AML-193 (cell line): ENCODE measurements at places on chromosomes 13 and 19.
A peak's percentile ranks its signal among the peaks of the same experiment; 100 is the strongest.

DNA sequence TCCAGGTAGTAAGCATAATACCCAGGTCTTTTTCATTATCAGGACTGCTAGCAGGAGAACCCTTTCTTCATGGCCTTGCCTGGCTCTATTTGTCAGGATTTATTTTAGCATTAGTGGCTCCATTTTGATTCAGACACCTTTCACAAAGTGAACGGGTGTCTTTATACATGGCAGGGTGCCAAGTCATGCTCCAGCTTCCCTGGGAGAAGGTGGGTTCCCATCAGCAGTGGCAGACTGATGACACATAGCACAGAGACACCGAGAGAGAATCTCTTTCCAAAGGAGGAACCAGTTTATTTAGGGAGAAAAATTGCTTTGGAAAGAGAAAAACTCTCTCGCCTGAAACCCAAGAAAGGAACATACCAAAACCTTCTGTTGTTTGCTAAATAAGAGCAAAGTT is 135.3 kb upstream of the TMTC4 start:
- DNase-seq, result no peak

GRCh38 chr13:35567406-35567980 is 91.0 kb upstream of the MAB21L1 start:
- DNase-seq, result no peak

DNA sequence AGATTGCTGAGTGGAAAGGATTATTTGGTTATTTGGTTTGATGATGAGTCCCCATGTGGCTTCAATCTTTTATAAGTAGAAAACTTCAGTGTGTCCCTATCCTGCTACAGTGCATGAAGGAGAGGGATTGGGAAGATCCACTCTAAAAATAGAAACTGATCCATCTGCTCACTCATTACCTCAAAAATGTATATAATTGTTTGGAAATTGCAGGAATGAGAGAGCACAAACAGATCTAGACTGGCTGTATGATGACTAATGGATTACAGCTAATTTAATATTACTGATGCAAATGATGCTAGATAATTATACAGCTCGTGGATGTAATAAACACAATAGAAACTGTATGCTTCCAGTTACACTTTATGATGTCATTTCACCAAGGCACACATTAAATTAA is 625.3 kb upstream of the PRR20A start:
- no peak for DNase-seq

DNA sequence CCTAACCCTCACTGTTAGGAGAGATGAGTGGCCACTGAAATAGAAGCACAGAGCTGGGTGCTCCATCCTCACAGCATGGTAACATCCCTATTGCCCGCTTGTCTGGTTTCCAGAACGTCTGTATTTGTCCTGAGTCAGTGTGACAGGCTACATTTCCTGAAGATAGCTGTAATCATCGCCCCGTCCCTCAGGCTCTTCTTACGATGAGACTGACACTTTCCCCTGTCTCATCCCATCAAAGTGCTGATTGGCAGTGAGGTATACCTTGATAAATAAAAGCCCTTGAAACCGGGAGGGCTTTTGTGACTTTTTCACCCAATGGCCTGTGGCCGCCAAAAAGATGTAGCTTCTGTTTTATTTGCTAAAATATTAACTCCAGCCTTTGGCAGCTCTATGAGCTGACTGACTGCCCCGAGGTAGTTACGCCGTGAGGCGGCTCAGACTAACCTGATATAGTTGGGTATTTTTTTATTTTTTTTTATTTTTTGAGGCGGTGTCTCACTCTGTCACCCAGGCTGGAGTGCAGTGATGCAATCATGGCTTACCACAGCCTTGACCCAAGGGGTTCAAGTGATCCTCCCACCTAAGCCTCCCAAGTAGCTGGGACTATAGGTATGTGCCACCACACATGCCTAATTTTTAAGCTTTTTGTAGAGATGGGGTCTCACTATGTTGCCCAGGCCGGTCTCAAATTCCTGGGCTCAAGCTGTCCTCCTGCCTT is 5.7 kb upstream of the LRRC4B start:
- DNase-seq, result no peak

DNA sequence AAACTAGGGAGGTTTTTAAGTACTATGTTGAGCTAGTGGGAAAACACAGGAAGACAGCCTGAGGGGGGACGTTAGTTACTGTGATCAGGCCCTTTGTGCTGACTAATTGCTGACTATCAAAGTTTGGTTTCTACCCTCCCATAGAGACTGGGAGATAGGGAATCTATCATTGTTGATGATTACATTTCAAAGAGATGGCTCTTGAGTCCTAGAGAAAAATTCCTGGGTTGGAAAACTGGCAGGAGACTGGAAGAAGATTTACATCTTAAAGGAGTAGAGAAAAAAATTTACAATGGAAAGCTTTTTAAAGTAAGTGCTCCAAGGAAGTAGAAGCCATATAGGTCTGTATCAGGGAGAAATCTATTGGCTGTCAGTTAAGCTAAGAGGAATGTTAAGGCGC is 522.0 kb upstream of the KLHL1 start:
- no peak for DNase-seq

DNA sequence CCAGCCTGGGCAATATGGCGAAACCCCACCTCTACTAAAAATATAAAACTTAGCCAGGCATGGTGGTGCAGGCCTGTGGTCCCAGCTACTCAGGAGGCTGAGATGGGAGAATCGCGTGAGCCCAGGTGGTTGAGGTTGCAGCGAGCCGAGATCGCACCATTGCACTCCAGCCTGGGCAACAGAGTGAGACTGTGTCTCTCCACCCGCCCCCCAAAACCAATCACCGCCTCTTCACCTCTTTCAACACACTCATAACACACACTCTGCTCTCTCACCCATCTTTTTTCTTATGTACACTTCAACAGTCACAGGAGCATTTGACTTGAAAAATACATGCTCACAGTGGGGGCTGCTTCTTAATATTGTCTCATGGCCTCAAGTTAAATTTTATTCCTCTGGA is 76.8 kb downstream of the ESD start:
- no peak for DNase-seq

DNA sequence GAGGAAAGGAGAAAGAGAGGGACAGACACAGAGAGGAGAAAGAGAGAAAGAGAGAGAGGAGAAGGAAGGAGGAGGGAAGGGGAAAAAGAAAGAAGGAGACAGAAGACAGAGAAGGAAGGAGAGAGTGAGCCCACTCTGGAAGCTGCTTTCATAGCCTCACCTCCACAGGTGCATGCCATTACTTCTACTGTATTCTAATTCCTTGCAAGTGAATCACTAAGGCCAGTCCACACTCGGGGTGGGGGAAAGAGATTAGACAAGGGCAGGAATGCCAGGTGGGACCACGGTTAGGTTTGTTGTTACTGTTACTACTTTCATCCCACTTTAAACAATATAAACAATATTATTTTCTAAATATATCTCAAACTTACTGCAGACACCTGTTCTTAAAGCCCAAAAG is 684.5 kb upstream of the ARGLU1 start:
- no peak for DNase-seq

GRCh38 chr13:30318026-30318425 is 10.7 kb upstream of the KATNAL1 start:
- DNase-seq, result no peak

- no peak for DNase-seq
Measured at GRCh38 chr13:79497064-79497463, 16.1 kb downstream of the NDFIP2 start.

- DNase-seq, result no peak
Measured at GRCh38 chr13:113637262-113638160, 20.5 kb downstream of the ATP4B start.

DNA sequence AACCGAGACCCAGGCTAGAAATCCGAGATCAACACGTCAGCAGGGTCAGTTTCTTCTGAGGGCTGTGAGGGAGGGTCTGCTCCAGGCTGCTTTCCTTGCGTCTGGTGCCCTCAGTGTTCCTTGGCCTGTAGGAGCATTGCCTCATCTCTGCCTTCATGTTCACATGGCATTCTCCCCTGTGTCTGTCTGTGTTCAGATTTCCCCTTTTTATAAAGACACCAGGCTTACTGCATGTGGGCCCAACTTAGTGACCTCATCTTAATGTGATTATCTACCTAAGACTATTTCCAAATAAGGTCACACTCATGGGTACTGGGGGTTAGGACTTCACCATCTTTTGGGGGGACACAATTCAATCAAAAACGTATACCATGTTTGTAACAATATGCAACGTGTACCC is 57.2 kb upstream of the C1QTNF9 start:
- no peak for DNase-seq

GRCh38 chr19:53047379-53047778 is 2.8 kb downstream of the ERVV-2 start:
- DNase-seq, result no peak

GRCh38 chr13:39095500-39095899 is 57.2 kb downstream of the NHLRC3 start:
- no peak for DNase-seq

DNA sequence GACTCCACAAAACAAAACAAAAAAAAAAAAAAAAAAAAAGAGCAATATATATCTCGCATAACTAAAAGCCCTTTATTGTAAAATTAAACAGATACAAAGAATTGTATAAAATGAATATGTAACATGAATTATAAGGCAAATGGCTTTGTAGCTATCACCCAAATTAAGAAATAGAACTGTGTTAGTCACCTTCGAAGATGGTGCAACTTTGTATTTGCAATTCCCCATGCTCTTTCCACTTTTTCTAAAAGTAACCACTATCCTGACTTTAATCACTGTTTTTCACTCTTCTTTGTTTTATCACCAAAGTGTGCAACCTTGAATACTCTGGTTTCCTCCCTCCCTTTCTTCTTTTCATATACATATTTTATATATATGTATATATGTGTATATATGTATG is 57.1 kb upstream of the HTR2A start:
- no peak for DNase-seq

GRCh38 chr13:83839146-83839545 is 43.1 kb downstream of the SLITRK1 start:
- DNase-seq, result no peak

DNA sequence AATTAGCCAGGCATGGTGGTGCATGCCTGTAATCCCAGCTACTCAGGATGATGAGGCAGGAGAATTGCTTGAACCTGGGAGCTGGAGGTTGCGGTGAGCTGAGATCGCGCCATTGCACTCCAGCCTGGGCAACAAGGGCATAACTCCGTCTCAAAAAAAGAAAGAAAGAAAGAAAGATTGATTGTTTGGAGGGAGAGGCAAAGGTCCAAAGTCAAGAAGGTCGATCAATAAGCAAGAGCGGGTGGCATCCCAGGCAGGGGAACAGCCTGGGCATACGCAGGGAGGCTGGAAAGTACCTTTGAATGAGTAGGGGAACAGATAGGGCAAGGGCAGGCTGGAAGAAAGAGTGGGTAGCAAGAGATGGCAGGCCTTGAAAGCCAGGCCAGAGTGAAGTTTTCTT is 11.9 kb upstream of the APOC4 start:
- no peak for DNase-seq

- peak; percentile 41 for DNase-seq
Measured at GRCh38 chr19:48152551-48152950, 17.6 kb downstream of the LIG1 start.

DNA sequence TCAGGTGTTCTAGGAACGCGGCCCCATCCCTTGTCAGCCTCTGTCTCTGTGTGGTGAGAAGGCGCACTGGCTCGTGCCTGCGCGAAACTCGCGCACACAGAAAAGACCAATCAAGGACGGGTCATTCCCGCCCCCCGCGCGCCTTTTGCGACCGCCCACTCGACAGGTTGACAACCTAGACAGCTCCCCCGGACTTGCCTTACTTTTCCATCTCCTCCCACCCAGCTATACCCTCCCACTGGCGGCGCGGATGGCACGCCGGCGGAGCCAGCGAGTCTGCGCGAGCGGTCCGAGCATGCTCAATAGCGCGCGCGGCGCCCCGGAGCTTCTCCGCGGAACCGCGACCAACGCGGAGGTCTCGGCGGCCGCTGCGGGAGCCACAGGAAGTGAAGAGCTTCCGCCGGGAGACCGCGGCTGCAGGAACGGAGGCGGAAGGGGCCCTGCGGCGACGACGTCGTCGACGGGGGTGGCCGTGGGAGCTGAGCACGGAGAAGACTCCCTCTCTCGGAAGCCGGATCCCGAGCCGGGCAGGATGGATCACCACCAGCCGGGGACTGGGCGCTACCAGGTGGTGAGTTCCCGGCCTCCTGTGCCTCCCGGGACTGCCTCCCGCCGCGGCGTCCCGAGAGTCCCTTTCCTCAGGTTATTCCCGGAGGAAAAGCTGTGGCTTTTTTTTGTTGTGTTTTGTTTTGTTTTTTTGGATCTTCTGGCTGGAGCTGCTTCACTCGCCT is at the start of gene NDFIP2:
NDFIP2 (plus strand) TSS at position 202 of the 731 bp plus-strand sequence; CDS start at position 251, 49 bp downstream.
- DNase-seq, result no peak

DNA sequence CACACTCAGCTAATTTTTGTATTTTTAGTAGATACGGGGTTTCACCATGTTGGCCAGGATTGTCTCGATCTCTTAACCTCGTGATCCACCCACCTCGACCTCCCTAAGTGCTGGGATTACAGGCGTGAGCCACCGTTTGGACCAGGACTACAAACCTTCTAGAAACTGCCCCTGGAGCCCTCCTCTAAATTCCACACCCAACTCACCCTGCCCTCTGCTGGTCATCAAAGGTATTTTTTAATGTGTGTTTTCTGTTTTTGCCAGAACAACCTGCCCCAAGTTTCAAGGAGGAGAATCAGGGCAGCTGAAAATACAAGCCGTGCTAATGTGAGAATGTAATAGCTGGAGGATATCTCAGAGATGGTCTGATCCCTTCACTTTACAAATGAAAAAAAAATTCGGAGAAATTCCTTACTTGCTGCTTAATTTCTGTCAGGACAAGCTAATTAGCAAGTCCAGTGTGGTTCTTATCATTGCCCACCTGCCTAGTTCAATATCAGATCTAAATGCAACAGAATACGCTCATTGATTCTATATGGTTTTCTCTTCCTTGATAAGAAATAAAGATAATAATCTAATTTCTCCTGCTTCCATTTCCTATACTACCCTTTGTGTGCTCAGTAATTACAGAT is 4.1 kb downstream of the ATP8A2 start:
- peak; percentile 53 for DNase-seq

GRCh38 chr19:32130332-32130731 is 215.1 kb upstream of the ZNF507 start:
- no peak for DNase-seq

DNA sequence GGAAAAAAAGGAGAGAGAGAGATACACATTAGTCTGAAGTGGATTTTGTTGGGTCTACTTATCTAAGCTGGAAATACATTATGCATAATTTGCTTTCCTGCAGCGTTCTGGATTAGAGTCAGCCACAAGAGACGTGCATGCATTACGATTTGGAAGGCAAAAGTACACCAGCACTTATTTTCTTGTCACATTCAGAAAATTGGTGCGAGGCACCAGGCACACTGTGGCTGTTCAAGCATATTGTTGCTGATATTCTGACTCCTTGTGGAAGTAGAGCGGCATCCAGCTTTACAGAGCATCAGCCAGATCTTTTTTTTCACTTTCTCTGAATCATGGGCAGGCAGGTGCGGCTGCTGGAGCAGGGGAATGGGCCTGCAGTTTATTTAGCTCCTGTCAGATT is 905.6 kb upstream of the SPRY2 start:
- DNase-seq, result no peak

DNA sequence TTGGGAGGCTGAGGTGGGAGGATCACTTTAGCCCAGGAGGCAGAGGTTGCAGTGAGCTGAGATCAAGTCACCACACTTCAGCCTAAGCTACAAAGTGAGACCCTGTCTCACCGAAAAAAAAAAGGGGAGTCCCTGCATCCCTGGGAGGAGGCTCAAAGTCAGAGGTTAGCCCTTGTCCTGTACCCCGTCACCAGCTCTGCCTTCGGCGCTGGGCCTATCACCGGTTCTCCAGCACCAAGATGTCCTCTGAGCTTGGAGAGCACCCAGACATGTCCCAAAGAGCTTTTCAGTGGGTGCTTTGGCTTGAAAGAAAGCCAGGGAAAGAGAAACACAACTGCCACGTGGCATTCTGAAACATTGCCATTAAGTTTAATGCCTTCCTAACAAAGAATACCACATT is 356.9 kb upstream of the TSHZ3 start:
- DNase-seq, result no peak
